ENCODE measurements at places on chromosomes 11 and 22. TPM values are rescaled to one million over a fixed set of nuclear protein-coding genes. Genes with fewer than 3 reads are reported as not detected.

- no peak overlapping the region for H3K4me3 ChIP-seq
- H3K36me3 ChIP-seq = no peaks in the 10 kb centered on the region
- H3K27me3 ChIP-seq = peaks cover 13% of the 10 kb centered on the region
- no peak overlapping the region for H3K27ac ChIP-seq
Measured at GRCh38 chr11:133753150-133753549, 92.2 kb downstream of the SPATA19 start.

- H3K27me3 ChIP-seq = peaks cover 15% of the 10 kb centered on the region
- H3K4me1 ChIP-seq = no peaks in the 10 kb centered on the region
- H3K27ac ChIP-seq = no peak overlapping the region
- H3K4me3 ChIP-seq = no peak overlapping the region
- ATAC-seq = no peak
- no peaks in the 10 kb centered on the region for H3K36me3 ChIP-seq
Measured at GRCh38 chr11:70522593-70523311, 124.4 kb downstream of the CTTN start.

GRCh38 chr22:20159076-20159475 lies 8.2 kb upstream of the CCDC188 start:
- H3K36me3 ChIP-seq = no peaks in the 10 kb centered on the region
- H3K4me3 ChIP-seq = no peak overlapping the region
- no peak overlapping the region for H3K27ac ChIP-seq
- H3K27me3 ChIP-seq = no peaks in the 10 kb centered on the region
- no peaks in the 10 kb centered on the region for H3K4me1 ChIP-seq

PRDM11 gene
- total RNA-seq = 0.40 TPM

HBE1 gene
- not detected for total RNA-seq

DGAT2 gene
- total RNA-seq = 2.4 TPM
